ENCODE measurements at places on chromosomes 12 and 14. TPM values are rescaled to one million over a fixed set of nuclear protein-coding genes. Genes with fewer than 3 reads are reported as not detected.

The DICER1 gene
- 111 TPM for total RNA-seq

The PAPLN gene
- 33.4 TPM for total RNA-seq

The TCL1B gene
- total RNA-seq, result 5.6 TPM

The LYZ gene
- total RNA-seq, result 3.4 TPM

The ATP5F1B gene
- 387 TPM for total RNA-seq

The RAB15 gene
- 1.9 TPM for total RNA-seq

The SYCP3 gene
- total RNA-seq, result 69.4 TPM

The CRACR2A gene
- total RNA-seq, result 4.0 TPM

The KRT6C gene
- total RNA-seq, result 0.16 TPM

The COX8C gene
- 39.1 TPM for total RNA-seq

The MEG3 gene
- 324 TPM for total RNA-seq

The CHGA gene
- 191 TPM for total RNA-seq

The DEPDC4 gene
- total RNA-seq, result 8.0 TPM

The RHOJ gene
- total RNA-seq, result 8.3 TPM

The FIGNL2 gene
- 1.7 TPM for total RNA-seq

The GALNT8 gene
- 16.0 TPM for total RNA-seq

The FOXM1 gene
- total RNA-seq, result 32.3 TPM

Measured in testis (tissue), 5 donors.